ENCODE measurements at places on chromosomes 13 and 19. TPM values are rescaled to one million over a fixed set of nuclear protein-coding genes. Genes with fewer than 3 reads are reported as not detected.

C19orf38 gene
- 2.2 TPM for total RNA-seq

KLF1 gene
- total RNA-seq, result not detected

NAPSA gene
- 5.4 TPM for total RNA-seq

CEACAM16 gene
- not detected for total RNA-seq

ETHE1 gene
- total RNA-seq, result 61.1 TPM

IGFL1 gene
- not detected for total RNA-seq

SPIB gene
- total RNA-seq, result not detected

DNA sequence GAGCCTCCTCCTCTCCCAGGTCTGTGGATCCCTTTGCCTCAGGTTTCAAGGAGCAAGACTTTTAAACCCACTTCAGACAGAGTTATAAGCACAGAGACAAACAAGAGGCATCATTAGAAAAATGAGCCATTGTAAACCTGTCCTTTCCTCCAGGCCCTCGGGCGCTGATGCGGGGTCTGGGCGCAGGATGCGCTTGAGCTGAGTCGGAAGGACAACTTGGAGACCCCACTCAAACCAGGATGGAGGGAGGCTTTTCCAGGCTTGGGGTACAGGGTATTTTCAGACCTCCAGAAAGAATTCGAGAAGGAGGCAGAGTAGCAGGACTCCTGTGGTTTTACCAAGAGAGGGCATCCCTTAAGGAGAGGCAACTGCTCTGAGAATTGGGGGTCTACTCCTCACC is 155.6 kb downstream of the NUFIP1 start:
- DNase-seq, result no peak

DNA sequence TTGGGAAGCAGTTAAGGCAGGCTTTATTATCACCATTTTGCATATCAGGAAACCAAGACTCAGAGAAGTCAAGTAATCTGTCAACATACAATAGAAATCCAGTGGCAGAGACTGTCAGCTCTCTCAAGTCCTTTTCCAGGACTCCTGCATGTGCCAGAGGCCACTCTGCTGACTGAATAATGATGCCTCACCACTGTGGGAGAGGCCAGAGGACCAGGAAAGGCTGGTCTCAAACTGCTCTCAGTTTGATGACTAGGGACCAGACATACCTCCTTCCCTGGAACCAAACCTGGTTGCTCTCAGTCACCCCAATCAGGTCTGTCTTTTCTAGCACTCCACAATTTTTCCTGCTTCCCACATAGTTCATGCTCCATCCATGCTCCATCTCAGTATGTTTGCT is 8.0 kb downstream of the RNASEH2B start:
- no peak for DNase-seq

DNA sequence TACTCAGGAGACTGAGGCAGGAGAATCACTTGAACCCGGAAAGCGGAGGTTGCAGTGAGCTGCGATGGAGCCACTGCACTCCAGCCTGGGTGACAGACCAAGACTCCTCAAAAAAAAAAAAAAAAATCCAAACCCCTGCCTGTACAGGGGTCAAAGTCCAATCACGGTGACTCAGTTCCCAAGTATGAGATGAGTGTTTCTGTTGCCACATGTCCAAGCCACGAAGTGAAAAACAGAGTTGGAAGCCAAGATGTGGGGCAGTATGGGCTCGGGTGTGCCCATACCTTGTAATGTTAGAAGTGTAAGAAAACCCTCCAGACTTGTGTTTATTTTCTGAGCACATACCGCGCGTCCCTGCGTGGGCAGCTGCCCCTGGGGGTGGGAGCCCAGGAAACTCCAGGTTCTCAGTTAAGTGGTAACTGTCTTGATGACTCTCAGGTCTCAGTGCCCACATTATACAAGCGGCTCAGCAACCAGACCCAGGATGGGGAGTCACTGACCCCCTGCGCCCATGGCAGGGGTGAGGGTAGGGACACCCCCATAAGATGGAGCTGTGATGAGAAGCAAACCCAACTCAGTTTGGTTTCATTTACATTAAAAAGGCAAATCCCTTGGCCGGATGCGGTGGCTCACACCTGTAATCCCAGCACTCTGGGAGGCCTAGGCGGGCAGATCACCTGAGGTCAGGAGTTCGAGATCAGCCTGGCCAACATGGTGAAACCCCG is 1.2 kb upstream of the GPX4 start:
- peak; percentile 46 for DNase-seq

DNA sequence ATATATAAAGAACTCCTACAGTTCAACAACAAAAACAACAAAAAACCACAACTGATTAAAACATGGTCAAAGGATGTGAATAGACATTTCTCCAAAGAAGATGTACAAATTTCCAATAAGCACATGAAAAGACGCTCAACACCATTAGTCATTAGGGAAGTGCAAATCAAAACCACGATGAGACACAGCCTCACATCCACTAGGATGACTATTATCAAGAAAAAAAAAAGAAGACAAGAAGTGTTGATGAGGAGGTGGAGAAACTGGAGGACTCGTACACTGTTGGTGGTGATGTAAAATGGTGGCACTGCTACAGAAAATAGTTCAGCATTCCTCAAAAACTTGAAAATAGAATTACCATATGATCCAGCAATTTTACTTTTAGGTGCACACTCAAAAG is 61.0 kb upstream of the SOX1 start:
- DNase-seq, result no peak

DNA sequence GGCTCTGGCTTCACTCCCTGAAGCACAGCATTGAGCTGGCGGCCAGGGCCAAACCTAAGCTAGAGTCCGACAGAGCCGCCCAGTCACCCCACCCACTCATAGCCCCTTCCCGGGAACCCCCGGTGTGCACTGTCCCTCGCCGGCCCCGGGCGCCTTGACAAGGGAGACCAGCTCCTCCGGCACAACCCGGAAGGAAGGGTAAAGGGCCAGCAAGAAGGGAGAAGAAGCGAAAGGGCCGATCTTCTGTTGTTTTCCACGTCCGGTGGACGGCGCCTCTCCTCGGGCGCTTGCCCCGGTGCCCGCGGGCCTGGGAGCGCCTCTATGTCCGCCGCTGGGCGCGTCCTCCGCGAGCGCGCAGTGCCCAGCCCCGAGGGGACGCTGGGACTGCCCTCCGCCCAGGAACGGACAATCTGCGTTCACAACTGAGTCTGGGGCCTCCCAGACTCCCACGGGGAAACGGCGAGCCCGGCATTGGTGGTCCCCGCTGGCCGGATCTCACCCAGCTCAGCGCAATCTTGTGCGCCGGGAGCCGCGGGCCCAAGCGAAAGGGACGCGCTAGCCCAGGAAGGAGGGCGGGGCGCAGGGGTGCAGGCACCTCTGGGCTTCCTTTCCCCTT is 172.5 kb upstream of the MIR17HG start:
- no peak for DNase-seq

DNA sequence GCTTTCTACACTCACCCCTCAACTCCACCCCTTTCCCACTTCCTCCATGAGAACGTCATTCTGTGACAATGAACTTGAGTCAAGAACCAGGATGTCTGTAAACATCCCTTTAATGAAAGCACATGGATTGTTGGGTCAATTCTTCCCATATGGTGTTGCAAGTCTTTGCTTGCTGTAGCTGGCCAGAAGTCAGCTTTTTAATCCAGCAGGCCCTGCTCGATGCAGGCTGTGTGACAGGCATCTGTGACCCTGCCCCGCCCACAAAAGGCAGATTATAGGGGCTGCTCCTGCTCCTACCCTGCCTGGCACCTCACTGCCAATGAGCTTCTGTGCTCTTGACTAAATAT is 78.0 kb downstream of the STARD13 start:
- no peak for DNase-seq

DNA sequence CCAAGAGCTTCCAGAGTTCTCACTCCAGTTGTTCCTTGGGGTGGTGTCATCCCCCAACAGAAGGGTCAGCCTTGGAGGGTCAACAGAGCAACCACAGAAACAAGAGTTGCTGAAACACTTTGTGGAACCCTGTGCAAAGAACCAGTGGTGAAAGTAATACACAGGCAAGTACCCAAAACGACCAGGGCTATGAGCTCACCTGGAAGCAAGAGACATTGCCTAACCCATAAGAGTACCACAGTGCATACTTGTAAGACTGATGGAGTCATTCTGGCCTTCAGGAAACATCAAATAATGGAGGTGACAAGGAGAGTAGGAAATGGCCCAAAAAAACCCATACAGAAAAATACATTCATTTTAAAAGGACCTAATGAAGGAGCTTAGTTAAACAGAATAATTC is 184.3 kb upstream of the TSC22D1 start:
- DNase-seq, result no peak

DNA sequence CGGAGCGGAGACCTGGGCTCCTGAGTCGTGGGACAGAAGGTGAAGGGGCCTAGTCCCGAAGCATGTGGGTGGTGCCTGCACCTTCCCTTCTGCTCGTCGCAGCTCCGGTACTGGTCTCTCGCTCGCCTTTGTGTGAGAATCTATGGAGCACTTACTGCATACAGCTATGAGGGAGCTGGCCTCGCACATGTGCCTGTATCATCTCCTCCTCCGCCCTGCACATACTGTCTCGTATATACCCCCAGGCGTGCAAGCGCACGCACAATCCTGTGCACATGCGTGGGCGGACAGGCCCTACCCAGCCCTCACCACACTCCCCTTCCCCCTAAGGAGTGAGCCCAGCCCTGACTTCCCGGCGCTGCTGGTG is 8.7 kb downstream of the PIK3R2 start:
- no peak for DNase-seq

GRCh38 chr19:39512988-39513387 is 2.0 kb upstream of the SELENOV start:
- no peak for DNase-seq

- DNase-seq, result no peak
Measured at GRCh38 chr13:93788456-93788855, 561.8 kb downstream of the GPC6 start.
